GM20000 (cell line): ENCODE measurements at places on chromosomes 3 and 15.
A peak's percentile ranks its signal among the peaks of the same experiment; 100 is the strongest.

GRCh38 chr3:70011582-70011981 is 12.0 kb downstream of the SAMMSON start:
- no peak for DNase-seq

- DNase-seq = no peak
These were observed 475.6 kb downstream of the FOXP1 start for GRCh38 chr3:71107926-71108325.

- no peak for DNase-seq
These were observed 35.9 kb upstream of the IREB2 start for GRCh38 chr15:78402061-78402610.

GRCh38 chr3:37986479-37987314 is 3.9 kb upstream of the VILL start:
- no peak for DNase-seq

DNA sequence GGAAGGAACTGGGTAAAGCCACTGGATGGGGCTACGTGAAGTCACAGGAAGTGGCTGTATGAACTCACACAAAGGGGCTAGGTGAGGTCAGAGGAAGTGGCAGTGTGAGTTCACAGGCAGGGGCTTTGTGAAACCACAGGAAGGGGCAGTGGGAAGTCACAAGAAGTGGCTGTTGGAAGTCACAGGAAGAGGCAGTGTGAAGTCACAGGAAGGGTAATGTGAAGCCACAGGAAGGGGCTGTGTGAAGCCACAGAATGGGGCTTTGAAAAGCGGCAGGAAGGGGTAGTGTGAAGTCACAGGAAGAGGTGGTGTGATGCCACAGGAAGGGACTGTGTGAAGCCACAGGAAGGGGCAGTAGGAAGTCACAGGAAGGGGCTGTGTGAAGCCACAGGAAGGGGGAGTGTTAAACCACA is 34.6 kb downstream of the GASK1A start:
- no peak for DNase-seq

GRCh38 chr15:63611177-63611576 is 14.0 kb downstream of the FBXL22 start:
- DNase-seq = no peak

DNA sequence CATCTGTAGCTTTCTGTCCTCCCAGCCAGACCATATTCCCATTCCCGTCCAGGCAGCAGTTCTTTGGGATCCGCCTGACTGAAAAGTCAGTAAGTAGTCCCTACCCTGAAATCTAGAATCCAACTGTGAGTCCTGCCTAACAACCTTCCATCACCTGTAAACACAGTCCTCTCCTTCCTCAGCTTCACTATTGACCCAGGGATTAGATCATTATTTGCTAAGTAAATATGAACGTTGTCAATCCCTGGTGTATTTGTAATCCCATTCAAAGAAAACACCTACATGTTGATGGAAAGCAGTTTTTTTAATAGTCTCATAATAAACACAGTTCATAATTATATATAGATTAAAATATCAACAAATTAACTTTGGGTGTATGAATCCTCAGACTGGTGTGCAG is 732 bp downstream of the SAXO2 start:
- no peak for DNase-seq

DNA sequence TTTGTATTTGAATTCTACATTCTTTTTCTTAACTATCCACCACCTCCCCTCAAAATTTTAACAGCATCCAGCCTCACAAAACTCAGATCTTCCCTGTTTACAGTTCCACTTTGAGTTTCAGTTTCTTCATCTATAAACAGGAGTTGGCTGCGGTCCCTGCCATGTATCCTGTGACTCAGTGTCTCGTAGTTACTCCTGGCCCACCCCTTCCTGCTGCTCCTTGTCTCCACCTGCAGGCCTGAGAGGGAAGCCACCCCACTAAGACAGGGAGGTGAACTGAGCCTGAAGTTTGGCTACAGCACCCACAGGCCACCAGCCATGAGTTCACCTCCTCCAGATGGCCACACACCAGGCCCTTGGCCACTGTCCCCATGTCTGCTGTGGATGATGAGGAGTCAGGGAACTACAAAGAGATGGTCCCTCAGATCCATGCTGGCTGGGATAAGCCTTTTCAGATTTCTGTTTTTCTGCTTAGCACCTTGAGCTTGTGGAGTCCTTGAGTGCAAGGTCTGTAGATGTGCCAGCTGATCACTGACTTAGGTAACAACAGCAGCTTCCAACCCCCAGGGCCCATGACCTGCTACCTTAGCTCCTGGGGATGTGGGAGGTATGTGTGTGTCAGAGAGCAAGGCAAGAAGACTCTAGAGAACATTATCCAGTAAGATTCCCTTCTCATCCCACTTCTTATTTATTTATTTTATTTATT is 37.5 kb downstream of the CD86 start:
- DNase-seq = peak; percentile 50

GRCh38 chr3:181292984-181293383 is 303.4 kb upstream of the DNAJC19 start:
- DNase-seq = no peak

DNA sequence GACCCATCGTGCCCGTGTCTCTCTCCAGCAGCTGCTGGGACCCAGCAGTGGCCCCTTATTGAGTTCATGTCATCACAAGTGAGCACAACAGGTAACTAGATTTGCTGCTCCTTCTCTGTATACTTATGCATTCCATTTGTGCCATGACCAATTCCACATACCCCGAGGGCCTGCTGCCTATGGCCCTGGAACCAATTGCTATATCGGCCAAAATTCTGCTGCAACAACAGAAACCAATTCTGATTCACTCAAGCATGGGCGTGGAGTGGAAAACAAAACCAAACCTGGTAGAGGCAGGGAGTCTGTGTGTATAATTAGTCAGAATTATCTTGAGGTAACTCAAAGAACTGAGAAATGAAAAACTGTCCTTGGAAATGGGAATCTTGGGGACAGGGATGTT is 516.6 kb downstream of the EPHB1 start:
- no peak for DNase-seq

DNA sequence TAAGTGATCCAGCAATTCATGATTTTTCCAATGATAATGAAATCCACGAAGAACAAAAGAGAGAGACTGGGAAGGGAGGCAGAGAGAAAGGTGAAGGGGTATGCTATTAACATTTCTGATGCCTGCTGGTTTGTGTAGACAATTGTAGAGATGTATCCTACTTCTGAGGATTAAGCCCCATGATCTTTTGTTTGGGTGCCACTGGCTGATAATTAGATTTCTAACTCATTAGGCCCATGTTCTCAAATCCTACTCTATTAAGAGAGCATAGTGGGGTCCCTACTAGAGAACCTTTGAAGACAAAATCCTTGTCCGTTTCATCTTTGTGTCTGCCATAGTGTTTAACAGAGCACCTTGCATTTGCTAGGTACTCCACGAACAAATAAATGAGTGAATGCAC is 2.7 kb upstream of the GNB4 start:
- no peak for DNase-seq
